C1 segment of cervical spinal cord (tissue), 14 donors: ENCODE measurements at places on chromosomes 5 and 9.

GRCh38 chr9:17614250-17614649, 35.4 kb downstream of the SH3GL2 start:
- peak; percentile 79 for DNase-seq

- DNase-seq: no peak
Observed at GRCh38 chr9:26551971-26552370, 340.6 kb downstream of the CAAP1 start.

DNA sequence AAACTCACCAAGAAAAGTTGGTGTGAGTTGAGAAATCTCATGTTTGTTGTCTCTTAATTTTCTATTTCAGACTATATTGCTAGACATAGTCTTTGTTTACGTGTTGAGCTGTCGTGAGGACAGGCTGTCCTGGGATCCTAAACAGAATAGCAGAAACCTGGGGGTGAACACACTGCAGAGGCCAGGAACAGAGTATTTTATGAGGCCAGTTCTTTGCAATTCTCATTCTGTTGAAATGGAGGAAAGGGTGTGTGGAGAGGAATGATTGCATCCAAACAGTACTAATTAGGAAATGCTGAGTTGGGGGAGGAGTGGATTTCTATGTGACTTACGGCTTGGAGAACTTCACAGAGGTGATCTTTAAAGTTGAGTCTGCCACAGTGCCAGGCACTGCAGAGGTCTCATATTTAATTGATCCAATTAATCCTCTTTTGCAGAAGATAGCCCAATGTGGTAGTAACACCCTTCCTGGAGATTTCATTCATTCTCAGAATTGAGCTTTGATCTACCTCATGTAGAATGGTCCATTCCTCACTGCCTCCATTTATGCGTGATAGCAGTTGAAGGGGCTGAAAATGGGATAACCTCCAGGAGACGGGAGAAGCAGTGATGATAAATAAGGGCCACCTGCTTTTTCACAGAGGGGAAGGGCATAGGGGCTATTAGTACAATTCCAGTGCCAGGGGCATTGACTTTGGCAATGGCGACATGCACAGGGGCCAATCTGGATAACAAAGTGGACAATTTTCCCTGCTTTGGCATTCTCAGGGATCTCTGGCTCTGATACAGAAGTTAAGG, 84.7 kb upstream of the TNFAIP8 start:
- no peak for DNase-seq

DNA sequence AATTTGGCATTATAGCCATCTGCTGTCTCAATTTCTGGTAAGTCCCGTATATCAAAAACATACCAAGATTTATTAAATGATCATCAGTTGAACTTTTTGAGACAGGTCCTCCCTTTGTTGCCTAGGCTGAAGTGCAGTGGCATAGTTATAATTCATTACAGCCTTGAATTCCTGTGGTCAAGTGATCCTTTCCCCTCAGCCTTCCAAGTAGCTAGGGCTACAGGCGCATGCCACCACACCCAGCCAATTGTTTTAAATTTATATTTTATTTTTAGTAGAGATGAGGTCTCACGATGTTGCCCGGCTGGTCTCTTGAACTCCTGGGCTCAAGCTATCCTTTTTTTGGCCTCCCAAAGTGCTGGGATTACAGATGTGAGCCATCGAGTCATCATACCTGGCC, 418.9 kb downstream of the ARHGEF28 start:
- no peak for DNase-seq

DNA sequence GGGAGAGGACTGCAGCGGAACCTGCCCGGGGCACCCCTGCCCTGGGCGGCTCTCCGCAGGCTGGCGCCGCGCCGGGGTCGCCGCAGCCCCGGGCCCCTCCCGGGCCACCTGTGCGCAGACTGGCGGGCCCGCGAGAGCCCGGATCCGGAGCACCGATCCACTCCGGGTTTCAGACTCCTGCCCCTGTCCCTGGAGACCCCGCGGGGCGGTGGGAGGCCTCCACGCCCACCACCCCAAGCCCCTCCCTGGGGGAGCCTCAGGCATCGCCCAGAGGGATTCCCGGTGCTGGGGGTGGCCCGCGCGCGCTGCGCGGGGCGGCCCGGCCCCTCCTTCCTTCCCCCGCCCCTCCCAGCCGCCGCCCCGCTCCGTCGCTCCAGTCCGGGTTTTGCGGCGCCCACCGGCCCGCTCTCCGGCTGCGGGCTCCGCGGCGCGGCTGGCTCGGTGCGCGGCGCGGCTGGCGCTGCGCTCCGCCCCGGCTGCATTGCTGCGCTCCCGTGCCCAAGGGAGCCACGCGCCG, at the start of gene UNC5A:
UNC5A (plus strand) TSS at position 479 of the 517 bp plus-strand sequence. CDS start 192 bp downstream, outside the sequence.
- DNase-seq: peak; percentile 15

GRCh38 chr5:135467871-135468485, 15.8 kb upstream of the TIFAB start:
- no peak for DNase-seq

- DNase-seq: no peak
Observed at GRCh38 chr9:132516911-132517310, 65.5 kb upstream of the BARHL1 start.

DNA sequence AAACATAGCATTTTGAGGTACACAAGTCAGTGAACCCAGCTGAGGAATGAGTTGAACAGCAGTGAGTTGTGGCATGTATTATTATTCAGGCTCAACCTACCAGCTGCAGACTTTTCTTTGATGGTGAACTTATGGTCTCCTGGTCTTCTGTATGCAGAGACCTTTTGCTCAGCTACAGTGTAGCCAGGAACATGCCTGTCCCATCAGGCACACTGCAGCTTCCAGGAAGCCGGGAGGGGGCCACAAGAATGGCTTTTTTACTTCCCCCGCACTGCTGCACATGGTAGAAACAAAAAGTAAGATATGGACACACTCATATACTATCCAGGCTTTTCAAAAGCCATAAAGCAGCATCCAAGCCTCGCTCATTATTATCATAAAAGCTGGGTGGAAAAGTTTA, 65.3 kb upstream of the PLPP1 start:
- DNase-seq: no peak

DNA sequence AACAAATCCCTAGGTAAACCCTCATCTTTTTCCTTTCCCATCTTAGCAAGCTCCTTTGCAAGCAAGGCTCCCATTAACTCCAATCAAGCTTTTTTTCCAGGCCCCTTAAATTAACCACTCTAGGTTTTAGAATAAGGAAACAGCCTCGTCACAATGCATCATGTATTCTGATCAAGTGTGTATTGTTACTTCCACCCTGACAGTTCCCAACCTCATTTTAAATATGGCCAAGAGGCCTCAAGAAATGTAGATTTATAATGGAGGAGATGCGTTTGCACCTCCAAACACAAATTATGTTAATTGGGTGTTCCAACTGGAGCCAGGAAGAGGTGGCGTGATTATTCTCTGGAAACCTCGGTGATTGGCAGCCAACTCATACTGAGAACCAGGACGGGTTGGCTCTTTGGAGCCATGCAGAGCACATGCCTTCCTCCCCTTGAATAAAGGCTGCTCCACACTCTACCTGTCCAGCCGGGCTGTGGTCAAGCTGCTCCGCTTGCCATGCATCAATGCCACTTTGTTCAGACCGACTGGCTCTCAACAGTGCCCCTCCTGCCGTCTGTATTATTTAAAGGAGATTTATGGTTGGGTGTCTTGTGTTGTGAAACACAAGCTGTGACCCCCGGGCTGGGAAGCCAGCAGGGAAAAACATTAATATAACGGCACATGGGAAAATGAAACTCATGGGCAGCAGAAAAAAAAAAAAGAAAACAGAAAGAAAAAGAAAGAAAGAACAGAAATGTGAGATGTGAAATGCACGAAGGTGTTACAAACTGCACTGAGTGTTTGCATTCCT, 191.1 kb downstream of the EBF1 start:
- no peak for DNase-seq

DNA sequence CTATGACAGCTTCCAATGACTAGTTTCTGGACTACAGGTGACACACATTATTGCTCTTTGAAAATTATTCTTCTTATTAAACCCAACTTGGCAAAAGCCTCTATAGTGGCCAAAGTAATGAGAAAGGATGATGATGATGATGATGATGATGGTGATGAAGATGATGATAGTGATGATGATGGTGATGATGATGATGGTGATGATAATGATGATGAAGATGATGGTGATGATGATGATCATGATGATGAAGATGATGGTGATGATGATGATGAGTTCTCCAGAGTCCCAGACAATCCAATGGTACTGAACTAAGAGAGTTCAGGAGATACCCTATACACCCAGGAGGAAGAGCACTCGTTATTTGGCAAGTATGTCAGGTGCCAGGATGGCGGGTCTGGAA, 739.4 kb downstream of the IRX1 start:
- no peak for DNase-seq

- no peak for DNase-seq
Observed at GRCh38 chr9:28155671-28156070, 582.4 kb upstream of the C9orf72 start.

- DNase-seq: no peak
Observed at GRCh38 chr9:97786341-97786740, 66.7 kb upstream of the FOXE1 start.

- DNase-seq: peak; percentile 7
Observed at GRCh38 chr5:67502951-67503350, 306.4 kb upstream of the CD180 start.

- no peak for DNase-seq
Observed at GRCh38 chr5:55591686-55592085, 56.9 kb upstream of the PLPP1 start.

- no peak for DNase-seq
Observed at GRCh38 chr5:1127959-1128785, 16.3 kb upstream of the SLC12A7 start.

GRCh38 chr5:1554410-1554967, 30.7 kb upstream of the LPCAT1 start:
- no peak for DNase-seq

DNA sequence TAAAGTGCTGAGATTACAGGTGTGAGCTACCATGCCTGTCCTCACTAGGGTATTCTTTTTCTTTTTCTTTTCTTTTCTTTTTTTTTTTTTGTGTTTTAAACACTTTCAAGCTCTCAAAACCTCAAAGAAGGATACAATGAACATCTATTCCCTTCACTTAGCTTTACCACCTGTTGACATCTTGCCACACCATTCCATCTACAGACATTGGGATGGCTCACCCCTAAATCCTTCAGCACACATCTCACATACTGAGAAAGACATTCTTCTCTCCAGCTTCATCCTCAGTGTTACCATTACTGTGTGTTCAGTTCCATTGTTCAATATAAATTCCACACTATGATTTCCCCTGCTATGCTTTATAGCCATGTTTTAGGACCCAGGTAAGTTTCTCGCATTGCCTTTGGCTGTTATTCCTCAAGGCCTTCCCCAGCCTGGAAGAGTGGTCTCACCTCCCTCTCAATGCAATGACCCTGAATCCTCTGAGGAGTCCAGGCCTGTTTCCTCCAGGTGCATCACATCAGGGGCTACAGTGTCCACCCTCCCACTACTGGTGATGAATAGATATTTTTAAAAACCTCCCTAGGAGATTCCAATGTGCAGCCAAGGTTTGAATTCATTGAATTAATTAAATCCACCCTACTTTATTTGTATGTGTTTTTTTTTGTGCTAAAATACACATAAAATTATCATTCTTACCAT, 16.7 kb downstream of the IQGAP2 start:
- no peak for DNase-seq

DNA sequence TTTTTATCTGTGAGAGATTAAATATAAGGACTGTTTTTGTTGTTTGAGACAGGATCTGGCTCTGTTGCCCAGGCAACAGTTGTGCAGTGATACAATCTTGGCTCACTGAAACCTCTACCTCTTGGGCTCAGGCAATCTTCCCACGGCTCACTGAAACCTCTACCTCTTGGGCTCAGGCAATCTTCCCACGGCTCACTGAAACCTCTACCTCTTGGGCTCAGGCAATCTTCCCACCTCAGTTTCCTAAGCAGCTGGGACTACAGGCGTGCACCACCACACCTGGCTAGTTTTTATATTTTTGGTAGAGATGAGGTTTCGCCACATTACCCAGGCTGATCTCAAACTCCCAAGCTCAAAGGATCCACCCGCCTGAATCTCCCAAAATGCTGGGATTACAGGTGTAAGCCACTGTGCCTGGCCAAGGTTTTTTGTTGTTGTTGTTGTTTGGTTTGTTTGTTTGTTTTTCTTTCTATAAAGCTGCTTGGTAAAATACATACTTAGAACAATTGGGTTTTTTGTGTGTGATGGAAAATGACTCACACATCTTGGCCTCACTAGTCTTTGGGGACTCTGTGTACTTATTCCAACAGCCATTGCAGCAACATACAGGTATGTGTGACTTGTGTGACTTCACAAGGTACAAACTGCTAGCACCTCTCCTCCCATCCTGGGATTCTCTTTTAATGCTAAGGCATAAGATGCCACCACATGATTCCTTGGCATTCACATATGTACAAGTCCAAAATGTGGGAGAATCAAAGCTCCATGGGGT, 36.5 kb upstream of the RASA1 start:
- no peak for DNase-seq

GRCh38 chr5:174599992-174600391, 124.4 kb upstream of the MSX2 start:
- DNase-seq: no peak

GRCh38 chr9:109224751-109225150, 57.7 kb upstream of the FRRS1L start:
- no peak for DNase-seq

- DNase-seq: no peak
Observed at GRCh38 chr5:73426034-73426433, 22.5 kb downstream of the FOXD1 start.

- no peak for DNase-seq
Observed at GRCh38 chr9:129209109-129209508, 31.0 kb upstream of the IER5L start.

DNA sequence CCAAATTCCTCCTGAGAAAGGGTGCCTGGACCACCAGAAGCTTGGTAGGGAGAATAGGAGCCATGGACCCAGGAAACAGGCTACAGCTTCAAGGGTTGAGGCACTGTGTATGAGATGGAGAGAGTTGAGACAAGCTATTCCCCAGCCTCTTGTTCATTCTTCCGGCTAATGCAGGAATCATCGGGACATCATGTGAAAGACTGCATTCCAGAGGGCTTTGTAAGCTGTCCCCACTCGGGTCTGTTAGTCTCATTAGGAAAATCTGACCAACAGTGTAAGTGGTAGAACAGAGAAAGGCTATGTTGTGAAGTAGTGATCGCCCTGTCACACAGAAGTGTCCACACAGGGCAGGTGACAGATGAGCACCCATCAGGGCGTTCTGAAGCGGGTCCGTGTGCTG, 81.4 kb downstream of the GABBR2 start:
- DNase-seq: no peak

- DNase-seq: no peak
Observed at GRCh38 chr5:151225475-151225874, 1.6 kb upstream of the CCDC69 start.

GRCh38 chr9:137312852-137313325, 10.8 kb upstream of the NRARP start:
- no peak for DNase-seq

GRCh38 chr9:70576116-70576515, 161.7 kb upstream of the KLF9 start:
- no peak for DNase-seq
